ENCODE measurements at places on chromosomes 4 and X. TPM values are rescaled to one million over a fixed set of nuclear protein-coding genes. Genes with fewer than 3 reads are reported as not detected.

GRCh38 chr4:74527049-74527448 lies 82.1 kb downstream of the AREG start:
- DNase-seq, result no peak

The MAGED4 gene
- 48.7 TPM for total RNA-seq

DNA sequence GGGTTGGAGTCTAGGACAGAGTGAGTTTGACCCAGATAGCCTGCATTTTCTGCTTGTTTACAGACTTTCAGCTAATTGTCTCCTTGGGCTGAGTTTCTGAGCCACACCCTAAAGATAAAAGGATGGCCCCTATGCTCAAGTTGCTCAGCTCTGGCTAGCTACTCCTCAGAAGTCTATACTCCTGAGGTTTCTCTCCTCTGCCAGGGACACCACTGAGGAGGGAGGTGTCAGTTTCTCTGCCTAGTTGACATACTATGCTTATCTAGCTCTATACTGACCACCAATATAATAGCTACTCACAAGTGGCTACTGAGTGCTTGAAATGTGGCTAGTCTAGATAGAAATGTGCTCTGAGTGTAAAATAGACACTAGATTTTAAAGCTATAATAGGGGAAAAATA lies 23.6 kb downstream of the HADH start:
- no peak for DNase-seq

The TLL1 gene
- total RNA-seq, result 1.2 TPM

The ITIH6 gene
- total RNA-seq, result not detected

DNA sequence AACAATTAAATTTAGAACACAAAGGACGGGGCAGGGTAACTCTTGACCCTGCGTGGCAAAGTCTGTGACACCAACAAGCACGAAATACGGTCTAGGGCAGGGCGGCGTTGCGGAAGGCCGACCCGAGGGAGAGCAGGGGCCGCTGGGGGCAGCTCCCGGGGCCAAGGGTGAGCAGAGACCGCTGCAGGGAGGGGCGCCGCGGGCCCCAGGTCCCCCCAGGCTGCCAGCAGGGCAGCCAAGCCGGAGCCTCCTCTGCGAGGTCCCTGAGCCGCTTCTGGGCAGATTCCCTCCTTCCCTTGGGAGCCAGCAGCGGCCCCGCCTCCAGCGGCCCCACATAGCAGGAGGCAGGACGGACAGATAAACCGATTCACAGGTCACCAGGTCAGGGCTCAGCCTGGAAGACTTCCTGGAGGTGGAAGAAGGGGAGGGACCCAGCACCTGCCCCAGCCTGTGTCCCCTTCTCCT lies 90.2 kb downstream of the FAM53A start:
- DNase-seq, result no peak

DNA sequence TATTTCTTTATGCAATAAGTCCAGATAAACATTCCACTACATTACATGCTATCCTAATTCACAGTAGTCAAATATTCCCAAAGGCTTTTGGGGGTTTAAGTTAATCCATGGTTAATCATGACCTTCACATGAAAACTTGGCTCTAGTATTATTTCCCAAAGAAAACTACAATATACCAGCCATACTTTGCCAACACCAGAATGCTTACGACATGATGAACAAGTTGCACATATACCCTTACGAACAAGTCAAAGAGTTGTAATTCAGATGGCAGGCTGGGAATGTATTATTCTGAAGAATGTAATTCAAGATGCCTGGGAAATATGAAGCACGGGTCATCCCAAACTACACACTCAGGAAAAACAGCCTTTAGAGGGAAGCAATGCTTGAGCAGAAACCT lies 499.6 kb downstream of the PPARGC1A start:
- no peak for DNase-seq

- no peak for DNase-seq
Measured at GRCh38 chrX:74536832-74537371, 77.5 kb downstream of the RLIM start.

The FGG gene
- total RNA-seq, result 15.0 TPM

The ITGB1BP2 gene
- 7.0 TPM for total RNA-seq

The CENPVL1 gene
- total RNA-seq, result 0.17 TPM

DNA sequence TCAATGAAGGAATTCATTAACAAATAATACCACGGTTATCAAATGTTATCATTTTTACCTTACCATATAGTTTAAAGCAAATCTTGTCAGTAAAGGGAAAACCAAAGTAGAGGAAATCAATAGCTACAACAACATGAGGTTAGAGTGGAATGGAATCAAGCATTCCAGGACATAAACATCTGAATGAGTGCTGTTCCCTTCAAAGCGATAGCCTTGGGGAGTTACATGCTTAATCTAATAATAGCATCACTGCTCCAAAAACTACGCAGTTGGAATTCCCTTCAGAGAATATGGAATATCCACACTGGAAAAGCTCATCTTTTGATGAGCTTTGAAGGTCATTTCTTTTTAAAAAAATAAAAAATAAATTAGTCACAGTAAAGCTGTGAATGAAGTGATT lies 31.2 kb downstream of the PDE5A start:
- no peak for DNase-seq

The S100P gene
- 33.4 TPM for total RNA-seq

The CPLX1 gene
- 3.3 TPM for total RNA-seq

GRCh38 chr4:16894406-16894805 lies 4.0 kb downstream of the LDB2 start:
- no peak for DNase-seq
